ENCODE measurements at places on chromosomes 6 and 20.

- DNase-seq = no peak
Observed at GRCh38 chr20:45266977-45267376, 12.6 kb upstream of the SLPI start.

GRCh38 chr20:45969712-45970634 is 2.0 kb downstream of the ZNF335 start:
- DNase-seq = peak; percentile 87

DNA sequence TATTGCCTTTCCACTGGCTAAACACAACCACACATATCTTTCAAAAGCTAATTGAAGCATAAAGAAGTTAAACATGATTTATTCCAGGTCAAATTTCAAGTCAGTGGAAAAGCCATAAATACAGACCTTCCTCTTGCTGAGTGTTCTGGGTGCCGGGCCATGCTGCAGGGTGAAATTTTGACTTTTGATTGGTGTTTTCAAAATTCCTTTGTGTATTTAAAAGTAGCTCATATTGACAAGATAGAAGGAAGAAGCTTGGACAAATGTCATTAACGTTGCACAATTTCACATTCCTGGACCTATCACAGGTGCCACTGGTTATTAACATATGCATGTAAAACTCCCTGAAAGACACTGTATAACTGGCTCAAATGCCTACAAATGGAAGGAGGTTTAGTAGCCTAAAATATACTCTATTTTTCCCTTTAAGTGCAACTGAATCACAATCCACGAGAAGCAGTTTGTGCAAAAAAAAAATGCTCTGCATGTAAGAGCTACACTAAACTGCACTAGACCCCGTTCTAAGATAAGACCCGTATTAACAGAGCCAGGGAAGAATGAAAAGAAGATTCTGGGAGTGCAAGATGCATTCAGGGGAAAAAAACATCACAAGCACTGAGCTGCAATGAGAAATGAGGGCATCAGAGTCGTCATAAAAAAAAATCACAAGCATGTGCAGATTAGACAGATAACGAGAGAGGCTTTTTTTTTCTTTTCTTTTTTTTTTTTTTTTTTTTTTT is 30.4 kb downstream of the ATXN1 start:
- no peak for DNase-seq

- DNase-seq = no peak
Observed at GRCh38 chr6:142843361-142843760, 101.6 kb downstream of the HIVEP2 start.

DNA sequence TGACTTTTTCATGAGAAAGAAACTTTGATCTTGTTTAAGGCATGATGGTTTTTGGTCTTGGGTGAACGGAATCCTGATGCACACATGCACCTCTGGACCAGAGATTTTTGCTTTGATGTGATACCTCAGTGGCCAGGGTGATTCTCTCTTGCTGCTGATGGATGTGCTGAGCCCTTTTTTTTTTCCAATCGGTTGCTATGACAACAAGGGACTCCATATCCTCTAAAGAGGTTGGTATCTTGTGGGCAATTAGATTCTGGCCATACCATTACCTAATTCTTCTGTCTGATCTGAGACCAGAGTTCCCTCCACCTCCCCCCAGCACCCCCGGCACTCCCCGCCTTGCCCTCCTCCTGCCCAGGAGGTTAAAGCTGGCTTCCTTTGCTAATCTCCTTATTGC is 24.9 kb downstream of the PDYN start:
- DNase-seq = no peak

DNA sequence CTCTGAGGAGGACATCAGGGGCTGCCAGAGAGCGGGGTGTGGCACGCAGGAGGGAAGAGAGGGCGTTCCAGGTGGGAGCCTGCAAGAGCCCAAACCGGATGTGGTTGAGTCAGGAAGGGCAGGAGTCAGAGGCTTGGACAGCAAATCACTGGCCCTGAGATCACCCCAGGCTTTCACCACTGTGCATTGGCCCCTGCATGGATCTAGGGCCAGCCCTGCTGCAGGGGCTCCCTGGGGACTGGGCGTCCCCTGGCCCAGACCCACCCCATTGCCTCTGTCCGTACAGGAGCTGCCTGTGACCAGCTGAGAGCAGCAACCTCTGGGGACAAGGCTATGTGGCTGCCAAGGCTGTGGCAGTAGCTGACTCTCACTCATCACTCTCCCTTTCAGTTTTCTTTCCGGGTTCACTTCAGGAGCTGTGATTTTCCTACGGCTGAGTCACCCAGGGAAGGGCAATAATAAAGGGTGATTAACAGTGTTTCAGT is 33.9 kb downstream of the KCNK17 start:
- DNase-seq = no peak

DNA sequence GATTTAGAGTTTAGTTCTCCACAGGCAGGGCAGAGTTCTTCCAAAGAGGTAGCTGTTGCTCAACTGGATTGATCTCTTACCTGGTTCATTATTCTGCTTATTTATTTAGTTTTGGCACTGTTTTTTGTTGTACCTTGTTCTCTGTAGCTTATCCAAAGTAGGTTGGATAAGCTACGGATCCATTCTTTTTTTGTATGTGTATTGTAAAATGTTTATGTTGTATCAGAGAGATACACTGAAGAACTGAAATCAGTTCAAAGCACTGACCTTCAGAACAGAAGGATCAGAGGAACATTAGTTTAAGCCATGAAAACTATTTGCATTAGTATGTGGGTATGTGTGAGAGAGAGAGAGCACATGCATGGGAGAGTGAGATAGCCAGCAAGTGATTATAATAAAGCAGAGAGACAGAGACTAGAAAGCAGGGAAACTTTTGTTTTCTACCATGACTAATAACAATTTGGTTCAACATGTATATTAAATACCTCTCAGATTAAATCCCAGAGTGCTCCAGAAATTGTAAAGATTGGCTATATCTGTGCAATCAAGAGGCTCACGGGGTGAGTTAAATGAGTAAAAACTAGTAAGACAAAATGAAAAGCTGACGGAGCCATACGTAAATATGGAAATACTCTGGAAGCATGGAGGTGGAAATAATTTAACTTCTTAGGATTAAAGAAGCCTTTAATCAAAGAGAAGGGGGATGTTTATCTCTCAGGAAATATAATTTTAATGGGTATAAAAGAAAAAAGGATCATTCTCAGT is 40.2 kb downstream of the ITCH start:
- no peak for DNase-seq

- DNase-seq = peak; percentile 72
Observed at GRCh38 chr6:126628125-126628524, 288.2 kb downstream of the CENPW start.

DNA sequence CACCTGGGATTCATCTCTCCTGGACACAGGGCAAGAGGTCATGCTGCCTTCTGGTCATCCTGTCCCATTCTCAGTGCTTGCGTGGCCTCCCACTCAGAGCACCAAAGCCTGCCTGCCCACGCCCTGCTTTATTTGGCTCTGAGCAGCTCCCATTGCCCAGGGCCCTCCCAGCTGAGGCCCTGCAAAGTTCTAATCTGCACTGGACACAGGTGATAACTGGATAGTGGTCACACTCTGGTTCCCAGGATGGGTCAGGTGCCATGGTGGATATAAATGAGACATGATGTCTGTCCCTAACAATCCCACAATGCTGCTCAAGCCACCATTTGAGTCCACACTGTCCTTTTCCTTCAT is 39.5 kb downstream of the CPXM1 start:
- no peak for DNase-seq

GRCh38 chr20:48984575-48985219 is 61.4 kb upstream of the CSE1L start:
- DNase-seq = peak; percentile 2

DNA sequence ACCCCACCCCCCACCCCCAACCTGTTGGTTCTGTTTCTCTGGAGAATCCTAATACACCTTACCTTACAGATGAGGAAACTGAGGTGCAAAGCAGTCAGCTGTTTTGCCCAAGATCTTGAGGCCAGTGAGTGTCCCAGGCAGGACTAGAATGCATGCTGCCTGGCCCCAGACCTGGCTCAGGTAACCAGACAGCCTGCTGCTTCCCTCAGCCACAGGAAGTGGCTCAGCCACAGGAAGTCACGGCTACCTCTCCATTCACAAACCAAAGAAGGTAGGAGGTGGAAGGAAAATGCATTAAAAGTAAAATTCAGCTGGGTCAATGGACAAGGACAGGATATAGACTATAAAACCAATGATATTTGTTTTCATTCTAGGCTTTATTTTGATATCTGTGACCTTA is 517.6 kb downstream of the CD83 start:
- peak; percentile 44 for DNase-seq

GRCh38 chr6:110250838-110251237 is 70.6 kb downstream of the CDC40 start:
- peak; percentile 85 for DNase-seq

DNA sequence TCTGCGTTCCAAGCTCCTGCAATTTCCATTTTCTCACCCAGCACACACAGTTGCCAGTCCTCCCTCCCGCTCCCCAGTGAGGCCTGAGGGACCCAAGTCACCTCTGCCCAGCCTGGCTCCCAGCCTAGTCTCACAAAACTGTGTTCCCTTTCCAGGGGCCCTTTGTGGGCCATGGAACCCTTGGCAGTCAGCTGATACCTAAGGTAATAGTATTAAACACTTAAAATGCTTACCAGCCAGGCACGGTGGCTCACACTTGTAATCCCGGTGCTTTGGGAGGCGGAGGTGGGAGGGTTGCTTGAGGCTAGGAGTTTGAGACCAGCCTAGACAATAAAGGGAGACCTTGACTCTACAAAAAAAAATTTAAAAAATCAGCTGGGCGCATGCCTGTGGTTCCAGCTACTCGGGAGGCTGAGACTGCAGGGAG is 3.2 kb upstream of the RBM38 start:
- DNase-seq = no peak

DNA sequence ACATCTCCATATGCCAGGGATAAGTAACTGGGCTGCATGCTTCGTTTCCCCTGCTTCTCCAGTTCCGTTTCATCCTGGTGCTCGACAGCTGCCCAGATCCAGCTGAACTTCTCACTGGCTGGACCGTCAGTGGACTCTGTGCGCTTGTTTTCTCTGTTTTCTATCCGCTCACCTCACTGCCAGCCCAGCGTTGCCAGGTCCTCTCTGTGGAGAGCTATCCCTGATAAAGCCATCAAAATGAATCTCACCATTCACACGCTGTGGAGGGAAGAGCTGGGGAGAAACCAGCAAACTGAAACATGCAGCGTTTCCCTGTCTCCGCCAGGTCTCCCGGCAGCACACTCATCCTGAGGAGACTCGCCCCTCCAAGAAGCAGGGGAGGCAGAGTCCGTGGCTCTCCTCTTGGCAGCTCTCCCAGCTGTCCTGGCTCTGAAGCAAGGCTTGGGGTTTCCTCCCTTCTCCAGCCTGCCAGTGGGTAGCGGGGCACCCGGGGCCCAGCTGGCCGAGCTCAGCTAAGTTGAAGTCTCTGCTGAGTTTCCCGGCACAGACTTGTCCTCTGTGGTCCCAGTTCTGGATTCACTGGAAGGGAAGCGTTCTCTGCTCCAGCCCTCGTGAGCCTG is 160.9 kb downstream of the DTNBP1 start:
- no peak for DNase-seq

DNA sequence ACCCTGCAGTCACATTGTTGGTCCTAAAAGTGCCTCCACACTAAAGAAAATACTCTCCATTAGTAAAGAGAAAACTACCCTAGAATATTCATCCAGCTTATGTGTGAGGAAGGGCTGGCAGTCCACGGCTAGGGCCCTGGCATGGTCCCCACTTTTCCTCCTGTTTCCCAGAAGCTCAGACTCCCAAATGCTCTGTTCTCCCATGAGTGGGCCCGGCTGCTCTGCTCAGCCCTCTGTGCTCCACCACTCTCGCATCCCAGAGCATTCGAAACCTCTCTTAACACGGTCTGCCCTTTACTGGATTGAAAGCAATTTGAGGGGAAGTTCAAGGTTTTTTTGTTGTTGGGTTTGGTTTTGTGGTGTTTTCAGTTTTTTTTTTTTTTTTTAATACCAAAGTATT is 61.8 kb downstream of the APCDD1L start:
- DNase-seq = no peak

- no peak for DNase-seq
Observed at GRCh38 chr20:10328897-10329255, 105.1 kb downstream of the MKKS start.

- peak; percentile 92 for DNase-seq
Observed at GRCh38 chr6:152642578-152643375, 5.6 kb upstream of the SYNE1 start.

DNA sequence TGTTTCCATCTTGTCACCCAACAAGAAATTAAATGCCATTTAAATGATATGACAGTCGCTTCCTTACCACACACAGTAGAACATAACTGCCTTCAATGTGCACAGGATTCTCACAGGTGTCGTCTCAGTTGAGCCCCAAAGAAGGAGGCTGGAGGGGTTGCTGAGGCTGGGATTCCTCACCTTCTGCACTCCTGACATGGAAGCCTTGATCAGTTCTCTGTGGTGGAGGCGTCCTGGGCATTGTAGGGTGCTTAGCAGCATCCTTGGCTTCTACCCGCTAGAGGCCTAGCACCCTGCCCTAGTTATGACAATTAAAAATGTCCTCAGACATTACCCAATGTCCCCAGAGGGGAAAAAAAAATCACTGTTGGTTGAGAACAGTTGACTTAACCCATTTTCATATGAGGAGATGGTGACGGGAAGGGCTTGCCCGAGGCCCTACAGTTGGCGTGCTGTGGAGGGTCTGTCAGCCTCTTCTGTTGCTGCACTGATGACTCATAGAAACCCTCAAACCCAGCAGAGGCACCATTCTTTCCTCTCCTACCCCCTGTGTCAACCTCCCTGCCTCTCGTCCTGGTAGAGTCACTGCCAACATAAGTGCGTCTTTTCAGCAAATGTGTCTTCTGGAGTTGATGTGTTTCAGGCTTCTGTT is 19.3 kb upstream of the ZNF831 start:
- no peak for DNase-seq

DNA sequence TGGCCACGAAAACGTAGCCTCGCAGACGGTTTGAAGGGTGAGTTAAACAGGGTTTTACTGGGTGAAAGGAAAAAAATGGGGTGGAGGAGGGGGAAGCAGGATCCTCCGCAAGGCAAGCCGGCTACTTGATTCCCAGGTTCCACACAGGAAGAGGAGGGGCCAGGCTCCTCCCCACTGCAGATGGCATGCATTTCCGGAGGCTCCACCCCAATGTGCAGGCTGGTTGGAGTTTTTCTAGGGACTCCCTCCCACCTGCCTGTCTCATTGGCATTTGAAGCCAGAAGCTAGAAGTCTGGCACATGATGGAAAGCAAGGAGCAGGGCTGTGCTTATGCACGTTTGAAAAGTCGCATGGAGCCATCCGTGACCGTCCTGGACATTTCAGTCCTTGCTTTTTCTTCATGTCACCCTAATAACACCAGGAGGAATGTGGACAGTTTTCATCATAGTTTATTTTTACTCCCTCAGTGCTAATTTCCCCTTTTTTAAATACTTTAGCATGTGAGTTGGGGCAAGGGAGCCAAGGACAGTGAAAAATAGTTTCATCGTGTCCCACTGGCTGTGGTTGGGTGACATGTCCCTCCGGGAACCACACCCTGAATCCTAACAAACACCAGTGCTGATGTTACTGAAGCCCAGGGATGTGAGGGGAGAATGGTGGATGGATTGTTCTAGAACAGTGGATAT is 100.1 kb upstream of the INSM1 start:
- peak; percentile 16 for DNase-seq

- no peak for DNase-seq
Observed at GRCh38 chr6:55872866-55873265, 2.5 kb downstream of the BMP5 start.

Data from mesendoderm (in vitro differentiated cells).